ENCODE measurements at places on chromosomes 3 and 15. TPM values are rescaled to one million over a fixed set of nuclear protein-coding genes. Genes with fewer than 3 reads are reported as not detected.

GRCh38 chr15:52709187-52709981 lies 30.2 kb upstream of the ATOSA start:
- H3K4me3 ChIP-seq = no peak overlapping the region
- no peaks in the 10 kb centered on the region for H3K36me3 ChIP-seq
- H3K4me1 ChIP-seq = no peaks in the 10 kb centered on the region
- no peak overlapping the region for H3K27ac ChIP-seq
- no peaks in the 10 kb centered on the region for H3K27me3 ChIP-seq

- no peaks in the 10 kb centered on the region for H3K4me1 ChIP-seq
- DNase-seq = no peak
- no peaks in the 10 kb centered on the region for H3K27me3 ChIP-seq
- H3K27ac ChIP-seq = no peak overlapping the region
- no peaks in the 10 kb centered on the region for H3K36me3 ChIP-seq
- H3K4me3 ChIP-seq = no peak overlapping the region
These were observed 137.9 kb downstream of the UACA start for GRCh38 chr15:70625438-70625837.

DNA sequence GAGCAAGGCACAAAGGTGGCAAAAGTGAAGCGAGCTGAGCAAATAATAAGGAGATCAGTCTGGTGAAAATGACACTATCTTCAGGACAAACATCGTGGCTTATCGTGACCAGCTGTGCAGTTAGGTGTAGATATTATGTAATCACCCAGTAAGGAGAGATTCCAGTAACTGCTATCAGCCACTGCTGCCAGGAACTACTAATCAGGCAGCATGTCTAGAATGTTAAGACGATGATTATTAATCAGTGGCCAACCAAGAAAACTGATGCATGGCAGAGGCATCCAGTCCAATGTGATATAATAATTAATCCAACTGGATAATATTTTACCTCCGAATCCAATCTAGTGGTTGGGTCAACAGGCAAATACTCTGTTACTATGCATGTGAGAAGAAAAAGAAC lies 252.7 kb upstream of the ZPLD1 start:
- H3K4me3 ChIP-seq = no peak overlapping the region
- no peaks in the 10 kb centered on the region for H3K36me3 ChIP-seq
- no peaks in the 10 kb centered on the region for H3K27me3 ChIP-seq
- peaks cover 48% of the 10 kb centered on the region for H3K4me1 ChIP-seq

- no peaks in the 10 kb centered on the region for H3K36me3 ChIP-seq
- peaks cover 2% of the 10 kb centered on the region for H3K4me1 ChIP-seq
- no peaks in the 10 kb centered on the region for H3K27me3 ChIP-seq
- H3K4me3 ChIP-seq = no peak overlapping the region
- DNase-seq = no peak
These were observed 102.1 kb downstream of the SRGAP3 start for GRCh38 chr3:9147215-9147895.

- peaks cover 86% of the 10 kb centered on the region for H3K4me1 ChIP-seq
- H3K27ac ChIP-seq = peak overlapping the region; percentile 97
- no peaks in the 10 kb centered on the region for H3K27me3 ChIP-seq
- DNase-seq = no peak
- no peaks in the 10 kb centered on the region for H3K36me3 ChIP-seq
- H3K4me3 ChIP-seq = no peak overlapping the region
These were observed 18.6 kb downstream of the ALPK3 start for GRCh38 chr15:84835661-84836337.

DNA sequence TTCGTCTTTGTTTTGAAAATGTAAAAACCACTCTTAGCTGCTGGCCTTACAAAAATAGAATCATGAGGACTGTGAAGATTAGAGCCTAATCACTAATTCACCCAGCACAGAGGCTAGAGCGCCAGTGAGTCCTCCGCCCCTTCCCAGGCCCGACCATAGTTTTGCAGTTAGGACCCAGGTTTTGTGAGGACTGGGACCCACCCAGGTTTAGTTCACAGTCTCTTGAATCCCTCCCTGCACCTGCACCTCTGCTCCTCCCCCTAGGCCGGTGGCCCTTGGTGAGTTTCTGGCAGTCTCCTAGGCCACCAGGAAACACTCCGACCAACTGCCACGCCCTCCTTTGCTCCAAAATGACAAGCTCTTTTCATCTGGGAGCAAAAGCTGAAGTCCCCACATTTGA lies 136.0 kb upstream of the CCDC54 start:
- H3K27ac ChIP-seq = peak overlapping the region; percentile 85
- peaks cover 4% of the 10 kb centered on the region for H3K36me3 ChIP-seq
- peaks cover 40% of the 10 kb centered on the region for H3K4me1 ChIP-seq
- H3K4me3 ChIP-seq = peak overlapping the region; percentile 85
- DNase-seq = peak; percentile 47

GRCh38 chr3:113847664-113848461 lies 9.3 kb downstream of the GRAMD1C start:
- H3K4me3 ChIP-seq = no peak overlapping the region
- no peaks in the 10 kb centered on the region for H3K4me1 ChIP-seq
- H3K27ac ChIP-seq = no peak overlapping the region
- no peaks in the 10 kb centered on the region for H3K36me3 ChIP-seq
- DNase-seq = no peak

- peaks cover under 1% of the 10 kb centered on the region for H3K36me3 ChIP-seq
- DNase-seq = no peak
- no peaks in the 10 kb centered on the region for H3K27me3 ChIP-seq
- no peak overlapping the region for H3K4me3 ChIP-seq
- no peaks in the 10 kb centered on the region for H3K4me1 ChIP-seq
- H3K27ac ChIP-seq = no peak overlapping the region
These were observed 25.5 kb upstream of the HYKK start for GRCh38 chr15:78481917-78482316.

DNA sequence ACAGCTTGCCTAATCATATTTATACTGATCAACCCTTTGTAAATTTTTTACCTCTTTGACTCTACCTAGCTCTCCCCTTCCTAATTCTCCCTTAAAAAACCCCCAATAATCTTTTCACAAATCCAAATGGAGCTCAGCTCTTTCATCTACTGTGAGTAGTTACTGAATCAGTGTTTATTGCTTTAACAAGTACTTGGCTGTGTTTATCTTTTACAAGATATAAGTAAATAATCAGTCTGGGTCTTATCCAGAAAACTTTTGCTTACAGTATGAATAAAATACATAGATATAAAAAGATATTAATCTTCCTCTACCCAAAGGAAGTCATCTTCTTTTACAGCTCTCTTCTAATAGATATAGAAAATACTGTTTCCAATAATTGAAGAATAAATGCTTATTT lies 366.4 kb downstream of the RAP2B start:
- no peaks in the 10 kb centered on the region for H3K4me1 ChIP-seq
- no peak for DNase-seq
- no peaks in the 10 kb centered on the region for H3K27me3 ChIP-seq
- no peak overlapping the region for H3K4me3 ChIP-seq

Gene ATP8B4
- total RNA-seq = 1.5 TPM

Gene SOX2
- 0.20 TPM for total RNA-seq

DNA sequence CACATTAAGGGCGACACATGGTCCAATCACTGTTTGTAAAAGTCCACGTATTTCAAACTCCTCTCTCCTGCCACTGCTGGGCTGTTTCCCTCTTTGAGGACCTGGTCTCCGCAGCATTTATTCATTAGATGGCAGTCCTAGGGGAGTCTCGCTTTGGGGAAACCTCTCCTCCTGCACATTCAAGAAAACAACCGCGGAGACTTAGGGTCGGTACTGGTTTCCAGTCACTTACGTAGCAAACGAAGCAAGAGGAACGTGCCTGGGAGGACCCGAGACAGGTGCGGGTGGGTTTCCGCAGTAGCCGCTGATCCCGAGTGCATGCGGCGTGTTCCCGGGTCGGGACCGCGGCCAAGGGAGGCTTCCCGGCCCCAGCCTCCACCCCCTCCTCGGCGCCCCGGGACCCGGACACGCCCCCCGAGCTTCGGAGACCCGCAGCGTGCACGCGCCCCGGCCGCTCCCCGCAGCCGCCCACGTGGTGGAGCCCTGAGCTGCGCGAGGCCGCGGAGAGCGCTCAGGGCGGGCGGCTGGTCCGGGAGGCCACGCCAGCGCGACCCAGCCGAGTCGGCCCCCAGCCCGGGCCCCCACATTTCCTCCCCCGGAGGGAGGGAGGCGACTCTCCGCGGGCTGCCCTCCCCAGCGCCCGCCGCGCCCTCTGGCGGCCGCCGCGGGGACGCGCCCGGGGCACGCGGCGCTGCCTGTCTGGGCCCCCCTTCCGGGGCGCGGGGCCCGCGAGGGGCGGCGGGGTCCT lies 1.1 kb upstream of the IGF1R start:
- H3K36me3 ChIP-seq = no peaks in the 10 kb centered on the region
- H3K27ac ChIP-seq = peak overlapping the region; percentile 75
- peak; percentile 64 for DNase-seq
- H3K4me3 ChIP-seq = peak overlapping the region; percentile 88
- H3K4me1 ChIP-seq = no peaks in the 10 kb centered on the region

GRCh38 chr3:32200490-32200889 lies 38.0 kb upstream of the CMTM8 start:
- peaks cover 54% of the 10 kb centered on the region for H3K4me1 ChIP-seq
- DNase-seq = peak; percentile 89
- H3K27me3 ChIP-seq = no peaks in the 10 kb centered on the region
- no peak overlapping the region for H3K4me3 ChIP-seq

Gene HRG
- not detected for total RNA-seq

Gene GPR176
- 1.5 TPM for total RNA-seq

GRCh38 chr3:135865553-135865952 lies 100.0 kb upstream of the PPP2R3A start:
- no peaks in the 10 kb centered on the region for H3K27me3 ChIP-seq
- DNase-seq = no peak
- no peaks in the 10 kb centered on the region for H3K4me1 ChIP-seq
- no peak overlapping the region for H3K27ac ChIP-seq
- no peaks in the 10 kb centered on the region for H3K36me3 ChIP-seq
- no peak overlapping the region for H3K4me3 ChIP-seq

- H3K4me3 ChIP-seq = no peak overlapping the region
- H3K4me1 ChIP-seq = peaks cover 16% of the 10 kb centered on the region
- no peaks in the 10 kb centered on the region for H3K36me3 ChIP-seq
- H3K27ac ChIP-seq = no peak overlapping the region
- H3K27me3 ChIP-seq = no peaks in the 10 kb centered on the region
These were observed 219.4 kb upstream of the THBS1 start for GRCh38 chr15:39361497-39361896.

- H3K4me3 ChIP-seq = no peak overlapping the region
- no peaks in the 10 kb centered on the region for H3K36me3 ChIP-seq
- no peak for DNase-seq
- H3K27ac ChIP-seq = no peak overlapping the region
These were observed 51.5 kb upstream of the SLCO2A1 start for GRCh38 chr3:134081211-134081610.

DNA sequence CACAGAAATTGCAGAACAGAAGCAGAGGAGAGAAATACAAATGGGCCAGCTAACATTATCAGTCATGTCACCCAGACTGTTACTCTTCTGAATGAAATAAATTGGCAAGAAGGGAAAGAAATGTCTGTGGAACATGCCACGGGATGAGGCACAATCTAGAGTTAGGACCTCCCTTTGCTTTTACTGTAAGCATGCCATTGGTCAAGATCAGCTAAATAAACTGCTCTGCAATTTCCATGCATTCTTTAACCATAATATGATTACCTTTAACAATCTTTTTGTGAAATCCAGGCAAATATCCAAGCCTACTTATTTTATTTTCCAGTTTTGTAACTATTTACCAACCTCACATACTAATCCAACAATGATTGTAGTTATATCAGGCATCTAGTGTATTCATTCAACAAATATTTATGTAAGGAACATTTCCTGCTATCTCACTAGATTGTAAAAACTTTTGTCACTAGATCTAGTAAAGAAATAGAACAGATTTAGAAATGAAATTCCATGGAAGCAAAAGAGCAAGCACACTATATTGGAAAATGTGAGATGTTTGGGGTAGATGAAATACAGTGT lies 383.4 kb downstream of the MECOM start:
- no peak for DNase-seq
- no peak overlapping the region for H3K4me3 ChIP-seq

GRCh38 chr3:56764904-56765547 lies 36.7 kb downstream of the ARHGEF3 start:
- peaks cover 69% of the 10 kb centered on the region for H3K4me1 ChIP-seq
- H3K27ac ChIP-seq = no peak overlapping the region
- H3K27me3 ChIP-seq = no peaks in the 10 kb centered on the region

All from heart right ventricle (tissue), 16 donors.